ENCODE measurements at places on chromosomes 1 and 21. TPM values are rescaled to one million over a fixed set of nuclear protein-coding genes. Genes with fewer than 3 reads are reported as not detected.

- no peak for DNase-seq
These were observed 19.5 kb downstream of the SLC30A1 start for GRCh38 chr1:211559222-211560010.

Gene G0S2
- 19.1 TPM for total RNA-seq

Gene RRP15
- 11.0 TPM for total RNA-seq

Gene OR2T33
- not detected for total RNA-seq
